ENCODE measurements at places on chromosomes 3 and 15. TPM values are rescaled to one million over a fixed set of nuclear protein-coding genes. Genes with fewer than 3 reads are reported as not detected.

Gene ARNT2
- 5.3 TPM for total RNA-seq

Gene RNU5B-1
- total RNA-seq = not detected

Gene IVD
- total RNA-seq = 9.1 TPM

GRCh38 chr3:191808073-191808472, 347.1 kb downstream of the PYDC2 start:
- no peak for DNase-seq

DNA sequence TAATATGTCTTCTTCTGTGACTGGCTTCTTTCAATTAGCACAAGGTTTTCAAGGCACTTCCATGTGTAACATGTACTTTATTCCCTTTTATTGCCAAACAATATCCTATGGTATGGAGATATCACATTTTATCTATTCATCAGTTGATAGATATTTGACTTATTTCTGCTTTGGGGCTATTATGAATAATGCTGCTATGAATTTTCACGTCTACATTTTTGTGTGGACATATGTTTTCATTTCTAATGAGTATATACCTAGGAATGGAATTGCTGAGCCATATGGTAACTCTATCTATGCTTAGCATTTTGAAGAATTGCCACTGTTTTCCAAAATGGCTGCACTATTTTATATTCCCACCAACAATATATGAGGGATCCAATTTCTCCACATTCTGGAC, 3.6 kb upstream of the AGTR1 start:
- DNase-seq = no peak

- DNase-seq = no peak
These were observed 52.3 kb upstream of the GALNT15 start for GRCh38 chr3:16122155-16122554.

GRCh38 chr3:117736846-117737245, 1027.3 kb downstream of the TUSC7 start:
- no peak for DNase-seq

- DNase-seq = no peak
These were observed 590.3 kb upstream of the SGO1 start for GRCh38 chr3:20776286-20776685.

DNA sequence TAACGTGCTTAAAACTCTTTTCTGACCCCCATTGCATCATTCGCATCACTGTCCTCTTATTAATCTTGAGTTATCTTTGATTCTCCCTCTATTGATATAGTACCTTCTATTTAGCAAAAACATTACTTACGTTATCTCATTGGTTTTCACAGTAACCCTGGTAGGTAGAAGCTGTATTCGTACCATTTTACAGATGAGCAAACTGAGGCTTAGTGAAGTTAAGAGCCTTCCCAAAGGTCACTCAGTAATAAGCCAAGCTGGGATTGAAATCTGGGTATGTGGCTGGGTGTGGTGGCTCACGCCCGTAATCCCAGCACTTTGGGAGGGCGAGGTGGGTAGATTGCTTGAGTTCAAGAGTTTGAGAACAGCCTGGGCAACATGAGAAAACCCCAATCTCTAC, 244.0 kb downstream of the THSD4 start:
- DNase-seq = no peak

DNA sequence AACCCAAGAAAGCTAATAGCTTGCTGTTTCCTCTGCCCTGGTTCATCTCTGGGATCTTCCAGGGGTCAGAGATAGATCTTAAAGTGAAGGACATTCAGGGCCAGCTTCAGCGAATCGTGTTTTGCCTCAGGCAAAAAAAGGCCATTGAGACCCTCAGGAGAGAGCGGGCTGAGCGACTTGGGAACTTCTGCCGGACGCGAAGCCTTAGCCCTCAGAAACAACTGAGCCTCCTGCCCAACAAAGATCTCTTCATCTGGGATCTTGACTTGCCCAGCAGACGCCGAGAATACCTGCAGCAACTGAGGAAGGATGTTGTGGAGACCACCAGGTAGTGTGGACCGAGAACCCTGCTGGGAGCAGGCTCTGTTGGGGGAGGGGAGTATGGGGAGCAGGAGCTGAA, 42.5 kb downstream of the CDAN1 start:
- DNase-seq = no peak

DNA sequence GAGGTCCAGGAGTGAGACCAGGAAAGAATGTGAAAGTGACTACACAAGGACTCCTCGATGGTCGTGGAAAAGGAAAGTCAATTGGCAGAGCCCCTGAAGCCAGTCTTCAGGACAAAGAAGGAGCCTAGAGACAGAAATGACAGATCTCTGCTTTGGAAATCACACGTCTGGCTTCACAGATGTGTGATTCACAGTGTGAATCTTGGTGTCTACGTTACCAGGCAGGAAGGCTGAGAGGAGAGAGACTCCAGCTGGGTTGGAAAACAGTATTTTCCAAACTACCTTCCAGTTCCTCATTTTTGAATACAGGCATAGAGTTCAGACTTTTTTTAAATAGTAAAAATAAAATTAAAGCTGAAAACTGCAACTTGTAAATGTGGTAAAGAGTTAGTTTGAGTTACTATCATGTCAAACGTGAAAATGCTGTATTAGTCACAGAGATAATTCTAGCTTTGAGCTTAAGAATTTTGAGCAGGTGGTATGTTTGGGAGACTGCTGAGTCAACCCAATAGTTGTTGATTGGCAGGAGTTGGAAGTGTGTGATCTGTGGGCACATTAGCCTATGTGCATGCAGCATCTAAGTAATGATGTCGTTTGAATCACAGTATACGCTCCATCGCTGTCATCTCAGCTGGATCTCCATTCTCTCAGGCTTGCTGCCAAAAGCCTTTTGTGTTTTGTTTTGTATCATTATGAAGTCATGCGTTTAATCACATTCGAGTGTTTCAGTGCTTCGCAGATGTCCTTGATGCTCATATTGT, 6.0 kb downstream of the CCR2 start:
- peak; percentile 10 for DNase-seq

DNA sequence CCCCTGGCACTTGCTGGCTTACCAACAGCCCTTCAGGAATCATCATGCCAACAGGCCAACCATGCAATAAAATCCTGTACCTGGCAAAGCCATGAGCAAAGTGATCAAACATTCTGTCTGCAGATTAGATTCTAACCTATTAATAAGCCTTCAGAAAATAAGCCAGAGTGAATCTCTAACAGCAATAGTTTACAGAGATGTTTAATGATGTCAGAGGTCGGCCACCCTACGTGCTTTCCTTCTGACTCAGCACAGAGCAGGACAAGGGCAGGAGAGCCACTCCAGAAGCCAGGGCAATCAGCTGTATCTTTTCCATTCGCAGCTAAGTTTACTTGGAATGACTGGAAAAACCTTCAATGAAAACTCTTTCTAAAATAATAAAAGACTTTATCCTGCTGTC, 13.1 kb downstream of the COL8A1 start:
- DNase-seq = peak; percentile 39

DNA sequence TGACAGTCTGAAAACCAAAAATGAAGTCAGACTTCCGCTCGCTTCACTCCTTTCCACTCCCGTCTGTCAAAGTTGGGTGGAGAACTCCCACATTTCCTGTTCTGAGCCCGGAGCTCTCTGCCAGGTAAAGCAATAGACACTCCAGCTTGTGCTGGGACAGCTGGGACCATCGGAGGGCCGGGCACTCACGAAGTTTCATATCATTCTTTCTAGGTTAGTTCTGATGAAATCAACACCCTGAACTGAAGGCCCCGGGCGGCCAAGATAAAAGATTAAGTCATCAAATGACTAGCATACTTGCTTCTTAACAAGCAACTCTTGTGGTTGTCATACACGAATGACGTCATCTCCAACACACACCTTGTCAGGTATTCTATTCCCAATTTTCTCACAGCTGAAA, 42.1 kb downstream of the MAGI1 start:
- DNase-seq = peak; percentile 14

Data from H4 (cell line).